ENCODE measurements at places on chromosomes 2 and 18.

GRCh38 chr2:16050908-16051489, 110.6 kb downstream of the MYCN start:
- no peak for DNase-seq

DNA sequence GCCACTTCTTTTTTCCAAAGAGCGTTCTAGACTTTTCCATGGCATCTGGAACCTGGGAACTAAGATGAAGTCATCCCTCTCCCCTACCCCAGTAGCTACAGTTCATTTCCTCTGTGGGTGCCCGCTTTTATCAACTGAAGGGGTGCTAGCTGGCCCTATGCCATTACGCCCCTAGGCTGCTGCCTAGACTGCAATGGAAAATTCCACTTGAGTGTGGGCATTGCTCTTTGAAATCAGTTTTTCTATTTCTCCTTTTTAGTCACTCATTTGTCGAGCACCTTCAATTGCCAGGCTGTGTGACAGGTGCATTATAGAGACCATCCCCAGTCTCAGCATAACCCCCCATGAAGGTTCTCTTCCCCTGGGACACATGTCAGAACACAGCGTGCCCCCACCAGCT, 7.3 kb downstream of the TEX51 start:
- no peak for DNase-seq

GRCh38 chr18:40469851-40470250, 1485.2 kb upstream of the PIK3C3 start:
- DNase-seq = no peak

DNA sequence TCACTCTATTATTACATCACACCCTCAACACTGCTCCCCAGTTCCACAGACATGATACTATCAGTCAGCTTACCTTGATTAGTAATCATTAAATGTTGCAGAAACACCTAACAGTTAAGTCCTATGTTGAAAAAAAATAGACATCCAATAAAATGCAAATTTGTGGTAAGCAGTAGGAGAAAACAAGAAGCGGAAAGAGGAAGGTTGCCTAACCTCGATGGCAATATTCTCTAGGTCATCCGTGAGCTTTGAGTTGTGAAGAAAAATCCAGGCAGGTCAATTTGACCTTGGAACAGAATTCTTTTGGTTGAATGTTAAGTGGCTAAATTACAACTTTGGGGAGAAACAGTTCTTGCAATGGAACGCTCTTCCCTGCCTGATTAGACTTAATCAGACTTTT, 264.4 kb downstream of the AFF3 start:
- DNase-seq = no peak

DNA sequence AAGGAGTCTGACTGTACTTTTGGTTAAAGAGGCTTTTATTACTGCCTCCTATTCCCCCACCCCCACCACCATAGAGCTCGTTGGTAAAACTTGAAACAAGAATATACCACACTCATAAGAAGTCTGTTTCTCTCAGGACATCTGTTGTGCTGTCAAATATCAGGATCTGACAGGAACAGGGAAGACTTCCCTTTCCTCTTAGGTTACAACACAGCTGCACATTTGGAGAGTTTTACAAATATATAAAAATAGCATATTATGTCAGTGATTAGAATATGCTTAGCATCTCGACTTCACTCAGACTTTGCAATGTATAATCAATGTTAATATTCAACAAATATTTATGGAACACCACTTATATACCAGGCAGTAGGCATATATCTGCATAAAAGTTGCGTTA, 439.6 kb upstream of the REG3G start:
- no peak for DNase-seq

- DNase-seq = no peak
These were observed 256.9 kb upstream of the DDX18 start for GRCh38 chr2:117557626-117558025.

- no peak for DNase-seq
These were observed 33.7 kb downstream of the LANCL1 start for GRCh38 chr2:210442878-210443277.

DNA sequence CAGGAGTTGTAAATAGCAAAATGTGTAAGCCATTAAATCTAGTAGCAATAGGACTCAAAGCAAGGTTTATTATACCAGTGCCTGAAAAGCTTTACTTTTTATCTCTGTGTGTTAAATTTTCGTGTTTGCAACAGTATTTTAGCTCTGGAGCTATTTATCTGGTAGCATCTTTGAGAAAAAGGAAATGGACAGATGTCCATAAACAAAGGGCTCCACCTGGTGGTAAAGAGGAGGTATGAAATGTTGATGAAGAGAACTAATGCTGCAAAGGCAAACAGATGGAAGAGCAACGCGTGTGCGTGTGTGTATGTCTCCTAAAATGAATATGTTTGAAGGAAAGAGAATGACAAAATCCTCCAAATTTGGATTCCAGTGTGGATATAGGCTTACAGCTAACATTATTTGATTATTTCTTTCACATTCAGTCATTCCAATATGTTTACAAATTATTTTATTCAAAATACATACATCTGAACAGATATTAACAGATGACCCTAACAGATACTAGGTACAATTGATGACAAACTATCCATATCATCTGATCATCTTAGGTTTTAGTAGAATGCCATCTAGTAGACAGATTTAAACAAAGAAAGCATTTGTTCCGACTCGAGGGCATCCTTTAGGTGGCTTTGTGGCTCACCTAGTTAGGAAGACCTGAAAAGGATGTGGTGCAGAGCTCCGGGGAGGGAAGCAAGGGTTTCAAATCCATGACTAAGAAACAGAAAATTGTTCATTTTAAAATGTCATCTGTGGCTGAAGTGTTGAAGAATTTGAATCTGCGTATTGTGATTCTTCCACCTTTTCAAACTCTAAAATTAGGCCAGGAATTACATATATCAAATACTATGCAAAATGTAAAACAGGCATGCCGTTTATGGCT, 383.3 kb downstream of the MTX2 start:
- DNase-seq = peak; percentile 55

- peak; percentile 65 for DNase-seq
These were observed at the start of gene GALR1 for GRCh38 chr18:77249569-77250500. Gene GALR1 (plus strand): TSS chr18:77249848. CDS start chr18:77250549, 701 bp downstream.

DNA sequence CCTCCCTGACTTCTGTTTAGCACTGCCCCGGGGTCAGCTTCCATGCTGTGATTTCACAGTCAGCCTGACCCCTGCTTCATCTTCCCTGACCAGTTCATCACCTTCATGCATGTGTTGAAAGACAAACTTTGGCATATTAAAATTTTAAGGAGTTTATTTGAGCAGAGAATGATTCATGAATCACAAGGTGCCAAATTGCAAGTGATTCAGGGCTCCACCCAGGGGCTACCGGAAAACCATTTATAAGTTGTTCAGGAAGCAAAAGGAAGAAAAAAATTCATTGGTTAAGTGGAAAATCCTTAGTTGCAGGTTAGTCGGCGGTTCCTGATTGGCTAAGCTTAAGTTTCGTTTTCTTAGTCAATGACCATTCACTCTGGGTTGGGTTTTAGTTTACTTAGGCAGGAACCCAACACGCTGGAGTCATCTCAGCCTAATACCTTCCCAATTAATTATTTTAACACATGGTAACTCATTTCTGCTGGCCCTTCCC, 10.6 kb downstream of the IL1F10 start:
- no peak for DNase-seq

DNA sequence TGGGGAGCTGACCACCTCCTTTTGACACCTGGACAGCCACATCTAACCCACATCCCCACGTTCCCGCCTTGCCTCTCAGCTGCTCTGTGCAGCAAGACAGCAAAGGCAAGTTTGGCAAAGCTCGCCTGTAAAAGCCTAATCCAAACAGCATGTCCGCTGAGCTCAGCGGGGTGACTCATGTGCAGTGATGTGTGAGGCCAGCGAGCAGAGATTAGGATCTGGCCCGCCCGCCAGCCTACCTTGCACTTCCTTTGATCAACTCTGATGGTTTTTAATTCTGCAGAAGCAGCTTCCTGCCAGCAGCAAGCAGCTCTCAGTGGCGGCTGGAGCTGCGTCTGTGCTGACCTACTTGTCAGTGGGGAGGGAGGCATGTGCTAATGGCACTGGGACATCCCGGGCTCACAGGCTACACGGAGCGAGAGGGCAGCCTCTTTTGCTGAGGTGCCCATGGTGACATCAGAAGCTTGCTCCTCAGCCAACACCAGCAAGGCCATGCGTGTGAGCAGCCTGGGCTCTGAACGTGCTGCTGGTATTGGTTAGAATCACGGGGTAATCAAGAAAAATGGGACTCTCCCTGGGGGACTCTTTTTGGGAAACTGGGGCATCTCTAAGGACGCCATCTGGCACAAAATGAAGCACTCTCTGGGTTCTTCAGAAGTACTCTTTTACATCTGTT, 36.0 kb upstream of the EML4 start:
- DNase-seq = peak; percentile 82

DNA sequence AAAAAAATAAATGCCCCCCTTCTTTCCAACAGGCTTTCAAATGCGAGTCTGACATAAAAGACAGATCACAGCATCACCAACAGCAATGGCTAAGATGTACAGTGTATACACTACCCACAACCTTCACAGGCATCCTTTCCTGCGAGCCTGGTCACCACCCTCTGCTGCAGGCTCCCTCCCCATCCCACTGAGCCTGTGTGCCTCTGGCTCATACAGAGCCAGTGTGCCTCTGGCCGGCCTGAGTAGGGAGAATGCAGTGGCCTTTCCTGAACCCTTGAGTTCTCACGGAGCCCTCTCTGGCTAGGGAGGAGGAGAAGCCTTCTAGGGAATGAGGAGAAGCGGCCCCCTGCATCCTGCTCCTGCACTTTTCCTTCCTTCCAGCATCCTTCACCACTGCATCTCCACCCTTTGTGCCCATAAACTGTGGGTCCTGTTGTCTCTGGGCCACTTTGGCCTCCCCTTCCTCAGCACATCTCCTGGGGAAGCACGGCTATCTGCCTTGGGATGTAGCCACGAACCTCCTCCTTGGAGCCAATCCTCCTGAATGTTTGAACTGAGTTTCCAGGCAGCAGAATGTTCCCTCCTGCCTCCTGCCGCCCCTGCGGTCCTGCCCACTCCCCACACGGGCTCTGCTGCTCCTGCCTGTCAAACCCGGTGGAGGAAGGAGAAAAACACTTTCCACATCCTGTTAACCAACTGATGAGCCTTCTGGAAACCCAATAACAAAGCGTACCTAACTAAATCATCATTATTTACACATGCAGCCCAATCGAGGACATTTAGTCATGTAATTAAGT, 22.5 kb downstream of the GYPC start:
- DNase-seq = no peak

DNA sequence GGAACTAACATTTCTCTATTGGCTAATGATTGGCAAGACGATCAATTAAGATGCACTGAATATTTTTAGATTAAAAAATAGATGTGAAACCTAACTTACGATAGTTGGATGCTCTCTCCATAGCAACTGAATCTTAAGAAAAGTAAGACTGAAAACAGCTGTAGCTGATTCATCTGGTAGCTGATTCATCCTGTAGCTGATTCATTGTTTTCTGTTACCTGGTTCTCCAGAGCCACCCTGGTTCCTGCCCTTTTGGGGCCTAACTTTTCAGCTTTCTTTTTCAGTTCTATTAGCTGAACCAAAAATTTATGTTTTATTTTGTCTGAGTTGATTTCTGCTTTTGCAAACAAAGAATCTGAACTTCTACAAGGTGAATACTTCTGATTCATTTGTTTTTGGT, 22.7 kb upstream of the SPR start:
- no peak for DNase-seq

DNA sequence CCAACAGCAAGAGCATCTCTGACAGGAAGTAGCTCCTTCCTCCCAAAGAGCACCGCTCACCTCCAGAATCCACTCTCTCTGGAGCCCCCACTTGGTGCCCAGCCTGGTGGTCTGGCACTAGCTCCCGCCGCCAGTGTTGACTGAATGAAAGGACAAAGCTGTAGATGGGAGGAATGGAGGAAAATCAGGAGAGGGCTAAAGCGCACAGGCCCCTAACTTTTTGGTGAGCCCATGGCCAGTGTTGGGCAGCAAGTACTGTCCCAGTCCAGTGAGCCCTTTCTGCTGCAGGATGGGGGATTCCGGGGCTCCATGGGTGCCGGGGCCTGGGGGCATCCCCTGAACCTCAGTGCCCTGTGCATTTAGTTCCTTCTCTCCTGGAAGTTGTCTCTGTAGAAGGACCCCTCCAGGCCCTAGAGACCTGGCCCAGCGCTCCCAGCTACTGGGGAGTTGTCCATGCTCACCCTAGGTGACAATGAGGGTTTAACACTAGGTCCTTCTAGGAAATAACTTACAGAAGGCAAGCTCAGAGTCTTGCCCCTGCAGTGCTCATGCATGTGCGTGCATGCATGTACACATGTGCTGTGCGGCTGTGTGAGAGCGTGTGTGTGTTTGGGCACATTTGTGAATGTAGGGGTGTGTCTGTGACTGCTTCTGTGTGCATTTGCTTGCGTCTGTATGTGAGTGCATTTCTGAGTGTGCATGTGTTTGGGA, 33.6 kb downstream of the GLI2 start:
- DNase-seq = no peak

Measured in COR-L47 (cell line).